ENCODE measurements at places on chromosomes 5 and 9.

DNA sequence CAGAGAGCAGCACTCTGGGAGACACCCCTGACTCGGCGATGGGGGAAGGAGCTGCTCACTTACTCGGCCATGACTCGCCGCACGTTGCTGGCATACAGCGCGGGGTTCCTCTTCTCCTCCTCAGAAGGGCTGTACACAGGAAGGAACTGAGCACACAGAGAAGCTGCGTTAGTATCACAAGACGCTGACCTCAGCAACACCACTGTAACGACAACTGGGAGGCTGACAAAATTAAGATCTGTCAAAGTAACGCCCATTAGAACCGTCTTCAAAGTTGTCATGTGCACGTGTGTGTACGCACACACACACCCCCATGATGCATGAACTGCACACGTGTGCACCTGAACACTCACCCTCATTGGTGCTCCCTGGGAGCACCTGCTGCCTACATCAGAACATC lies 32.1 kb upstream of the SLC6A3 start:
- no peak for DNase-seq

GRCh38 chr5:154166901-154167791 lies 23.4 kb upstream of the GALNT10 start:
- DNase-seq: no peak

DNA sequence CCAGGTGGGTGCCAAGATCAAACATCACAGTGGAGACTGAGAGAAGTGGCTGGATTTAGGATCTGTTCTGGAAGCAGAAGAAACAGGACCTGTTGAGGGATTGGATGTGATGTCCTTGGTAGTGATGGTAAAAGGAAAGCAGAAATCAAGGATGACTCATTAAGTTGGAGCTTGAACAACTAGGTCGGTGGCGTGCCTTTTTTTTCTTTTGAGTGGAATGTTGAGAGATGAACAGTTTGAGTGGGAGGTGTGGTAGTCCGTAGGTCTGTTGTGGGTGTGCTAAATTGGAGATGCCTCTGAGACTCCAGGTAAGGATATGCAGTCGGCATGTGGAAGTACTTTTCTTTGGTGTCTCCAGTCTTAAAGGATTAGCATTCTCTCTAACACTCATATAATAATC lies 92.1 kb upstream of the IL12B start:
- peak; percentile 41 for DNase-seq

DNA sequence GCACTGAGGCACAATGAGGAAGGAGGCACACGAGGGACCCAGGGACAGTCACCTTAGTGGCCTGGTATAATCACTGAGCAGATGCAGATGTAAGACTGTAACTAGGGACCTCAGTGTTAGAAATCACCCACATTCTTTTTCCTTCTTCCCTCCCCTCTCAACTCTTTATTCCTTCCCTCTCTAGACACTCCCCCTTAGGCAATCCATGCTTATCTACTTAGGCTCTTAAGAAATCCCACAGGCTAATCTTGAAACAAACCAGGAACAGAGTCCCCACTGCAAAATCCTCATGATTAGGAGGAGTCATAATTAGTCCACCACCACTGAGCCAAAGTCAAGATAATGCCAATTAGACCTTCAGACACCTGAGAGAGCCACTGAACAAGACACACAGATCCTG lies 84.7 kb downstream of the ELAVL2 start:
- DNase-seq: no peak

DNA sequence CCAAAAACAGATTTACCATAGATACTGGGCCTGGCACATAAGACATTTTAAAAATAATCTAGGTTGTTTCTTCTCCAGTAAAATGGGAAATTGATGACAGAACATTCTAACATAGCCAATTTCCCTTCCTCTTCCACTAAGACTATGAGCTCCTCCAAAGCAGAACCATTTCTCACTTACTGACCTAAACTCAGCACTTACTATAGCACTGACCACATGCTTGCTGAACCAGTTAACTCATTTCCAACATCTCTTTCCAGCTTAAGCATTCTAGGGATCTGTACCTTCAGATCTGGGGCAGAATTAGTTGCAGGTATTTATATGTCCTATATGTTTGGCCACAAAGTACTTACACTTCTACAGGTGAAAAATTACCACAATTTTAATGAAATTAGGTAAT lies 58.9 kb downstream of the TTC39B start:
- no peak for DNase-seq

All from cardiac fibroblast (primary cell).